ENCODE measurements at places on chromosomes 1 and 21. TPM values are rescaled to one million over a fixed set of nuclear protein-coding genes. Genes with fewer than 3 reads are reported as not detected.

- no peaks in the 10 kb centered on the region for H3K27me3 ChIP-seq
- no peak for DNase-seq
- no peak overlapping the region for H3K27ac ChIP-seq
- no peaks in the 10 kb centered on the region for H3K36me3 ChIP-seq
Measured at GRCh38 chr1:117670976-117671780, 65.3 kb downstream of the TENT5C start.

- H3K27me3 ChIP-seq, result no peaks in the 10 kb centered on the region
- peaks cover 9% of the 10 kb centered on the region for H3K36me3 ChIP-seq
- no peak overlapping the region for H3K4me3 ChIP-seq
- H3K4me1 ChIP-seq, result peaks cover 31% of the 10 kb centered on the region
- DNase-seq, result no peak
- H3K27ac ChIP-seq, result no peak overlapping the region
Measured at GRCh38 chr1:67761091-67761490, 72.2 kb downstream of the GNG12 start.

GRCh38 chr21:45937721-45938452 is 43.7 kb upstream of the COL6A1 start:
- H3K27me3 ChIP-seq, result no peaks in the 10 kb centered on the region
- H3K4me3 ChIP-seq, result no peak overlapping the region
- no peak for DNase-seq
- H3K27ac ChIP-seq, result no peak overlapping the region

DNA sequence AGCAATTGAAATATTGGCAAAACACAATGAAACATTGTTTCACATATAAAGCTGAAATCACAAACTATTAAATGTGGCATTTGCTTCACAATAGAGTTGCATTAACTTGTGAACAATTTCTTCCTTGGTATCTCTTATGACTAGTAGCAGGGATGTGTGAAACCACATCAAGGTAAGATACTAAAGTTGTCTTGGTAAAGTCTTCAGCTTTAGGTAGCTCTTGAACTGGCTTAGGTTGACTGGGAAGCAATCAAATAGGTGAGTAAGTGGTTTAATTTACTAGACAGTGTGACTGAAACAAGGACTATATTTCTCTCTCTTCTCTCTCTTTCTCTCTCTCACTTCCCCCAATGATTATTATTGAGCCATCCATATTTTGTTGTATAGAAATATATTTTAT is 141.5 kb upstream of the KCNK2 start:
- DNase-seq, result no peak
- H3K36me3 ChIP-seq, result no peaks in the 10 kb centered on the region
- H3K4me3 ChIP-seq, result no peak overlapping the region
- H3K27me3 ChIP-seq, result no peaks in the 10 kb centered on the region

GRCh38 chr1:42272920-42273319 is 62.1 kb downstream of the FOXJ3 start:
- DNase-seq, result no peak
- no peak overlapping the region for H3K27ac ChIP-seq
- no peaks in the 10 kb centered on the region for H3K4me1 ChIP-seq
- H3K27me3 ChIP-seq, result no peaks in the 10 kb centered on the region
- peaks cover 8% of the 10 kb centered on the region for H3K36me3 ChIP-seq

DNA sequence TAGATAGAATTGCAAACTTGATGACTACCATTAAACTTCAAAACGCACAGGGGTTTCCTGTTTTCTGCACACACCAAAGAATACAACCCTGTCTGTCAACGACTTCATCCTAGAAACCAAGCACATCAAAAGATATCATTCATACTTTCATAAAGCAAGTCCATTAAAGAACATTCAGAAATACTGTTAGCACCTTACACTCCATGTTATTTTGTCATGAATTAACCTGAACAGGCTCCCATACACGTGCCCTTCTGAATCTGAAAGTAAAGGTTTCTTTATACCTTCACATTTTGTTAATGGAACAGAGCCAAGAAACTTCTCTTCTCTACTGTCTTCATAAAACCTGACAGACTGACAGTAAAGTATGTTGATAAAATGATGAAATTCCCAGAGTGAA is 46.1 kb downstream of the PUM1 start:
- H3K4me3 ChIP-seq, result no peak overlapping the region
- H3K4me1 ChIP-seq, result no peaks in the 10 kb centered on the region
- H3K27me3 ChIP-seq, result no peaks in the 10 kb centered on the region
- peaks cover 33% of the 10 kb centered on the region for H3K36me3 ChIP-seq
- DNase-seq, result no peak
- no peak overlapping the region for H3K27ac ChIP-seq

DNA sequence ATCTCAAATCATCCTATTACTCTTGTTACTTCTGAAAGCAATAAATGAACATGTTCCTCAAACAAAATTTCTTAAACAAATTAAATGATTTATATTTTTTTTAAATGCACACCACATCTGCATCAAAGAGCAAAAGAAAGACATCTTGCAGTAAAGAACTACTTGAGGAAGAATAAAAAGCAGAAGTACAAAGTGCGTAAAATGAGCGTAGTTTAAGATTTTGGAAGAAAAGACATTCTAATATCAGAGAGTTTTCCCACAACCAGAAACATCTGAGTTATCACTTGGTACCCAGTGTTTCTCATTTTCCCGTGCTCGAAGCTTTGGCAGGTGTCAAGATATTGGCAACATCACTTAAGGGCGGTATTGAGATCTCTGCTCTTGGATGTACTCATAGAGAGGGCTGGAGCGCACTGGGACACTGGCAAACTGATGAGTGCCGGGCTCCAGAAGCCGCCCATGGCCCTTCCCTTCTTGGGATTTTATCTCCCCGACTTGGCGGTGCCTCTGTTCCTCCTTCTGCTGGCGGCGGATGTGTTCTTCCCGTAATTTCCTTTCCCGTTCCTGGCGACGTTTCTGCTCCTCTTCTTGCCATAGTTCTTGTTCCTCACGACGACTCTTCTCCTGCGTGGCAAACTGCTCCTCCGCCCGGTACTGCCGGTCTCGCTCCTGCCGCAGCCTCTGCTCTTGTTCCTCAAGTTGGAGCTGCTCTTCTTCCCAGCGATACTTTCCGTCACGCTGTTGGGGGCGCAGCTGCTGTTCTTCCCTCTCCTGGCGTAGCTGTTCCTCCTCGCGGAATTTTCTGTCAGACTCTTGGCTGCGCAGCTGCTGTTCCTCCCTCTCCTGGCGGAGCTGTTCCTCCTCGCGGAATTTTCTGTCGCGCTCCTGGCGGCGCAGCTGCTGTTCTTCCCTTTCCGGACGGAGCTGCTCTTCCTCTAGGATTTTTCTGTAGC is 7.9 kb downstream of the TCHH start:
- H3K27me3 ChIP-seq, result peaks cover 64% of the 10 kb centered on the region
- H3K4me3 ChIP-seq, result no peak overlapping the region
- DNase-seq, result no peak
- H3K27ac ChIP-seq, result no peak overlapping the region

DNA sequence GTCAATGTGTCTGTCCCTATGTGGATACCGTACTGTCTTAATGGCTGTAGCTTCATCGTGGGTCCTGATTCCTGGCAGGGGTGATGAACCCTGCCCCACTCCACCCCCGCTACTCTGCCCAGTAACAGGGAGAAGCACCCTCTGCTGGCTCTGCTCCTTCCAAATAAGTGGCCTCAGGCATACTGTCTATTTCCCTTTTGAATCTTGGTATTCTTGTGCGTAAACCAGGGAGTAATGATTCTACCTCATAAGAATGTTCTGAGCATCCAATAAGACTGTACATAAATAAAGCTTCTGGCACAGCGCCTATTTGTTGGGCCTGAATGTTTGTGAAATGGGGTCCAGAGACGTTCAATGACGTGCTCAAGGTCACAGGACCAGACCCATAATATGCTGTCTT is 35.2 kb upstream of the CTPS1 start:
- no peak overlapping the region for H3K4me3 ChIP-seq
- H3K27ac ChIP-seq, result peak overlapping the region; percentile 67
- H3K4me1 ChIP-seq, result peaks cover 20% of the 10 kb centered on the region
- H3K36me3 ChIP-seq, result no peaks in the 10 kb centered on the region

DNA sequence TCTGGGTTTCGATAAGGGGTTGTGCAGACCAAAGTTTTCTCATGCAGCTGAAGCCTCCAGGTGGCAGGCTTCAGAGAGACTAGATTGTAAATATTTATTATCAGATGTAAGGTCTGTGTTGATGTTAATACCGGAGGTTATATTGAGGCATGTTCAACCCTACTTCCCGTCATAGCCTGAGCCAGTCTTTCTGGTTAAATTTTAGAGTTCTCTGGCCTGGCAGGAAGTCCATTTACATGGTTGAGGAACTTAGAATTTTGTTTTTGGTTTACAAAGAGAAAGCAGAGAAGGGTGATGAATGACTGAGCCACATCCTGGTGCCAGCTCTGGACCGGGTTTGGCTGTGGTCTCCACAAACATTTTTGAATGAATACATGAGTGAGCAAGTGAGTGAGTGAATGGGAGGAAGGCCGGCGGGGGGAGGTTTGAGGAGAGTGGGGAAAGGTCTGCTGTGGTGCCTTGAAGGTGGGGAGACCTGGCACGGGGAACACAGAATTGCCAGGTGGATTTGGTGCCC is 218.5 kb downstream of the DISC1 start:
- H3K4me1 ChIP-seq, result peaks cover 8% of the 10 kb centered on the region
- H3K27ac ChIP-seq, result no peak overlapping the region
- H3K4me3 ChIP-seq, result no peak overlapping the region
- no peaks in the 10 kb centered on the region for H3K27me3 ChIP-seq

- H3K4me1 ChIP-seq, result peaks cover 20% of the 10 kb centered on the region
- no peak for DNase-seq
- no peaks in the 10 kb centered on the region for H3K27me3 ChIP-seq
- H3K4me3 ChIP-seq, result no peak overlapping the region
- no peaks in the 10 kb centered on the region for H3K36me3 ChIP-seq
Measured at GRCh38 chr1:246218686-246219085, 288.4 kb downstream of the SMYD3 start.

- H3K4me3 ChIP-seq, result no peak overlapping the region
- no peak for DNase-seq
- H3K36me3 ChIP-seq, result peaks cover 17% of the 10 kb centered on the region
- H3K27me3 ChIP-seq, result no peaks in the 10 kb centered on the region
Measured at GRCh38 chr1:176144526-176144925, 62.6 kb downstream of the COP1 start.

DNA sequence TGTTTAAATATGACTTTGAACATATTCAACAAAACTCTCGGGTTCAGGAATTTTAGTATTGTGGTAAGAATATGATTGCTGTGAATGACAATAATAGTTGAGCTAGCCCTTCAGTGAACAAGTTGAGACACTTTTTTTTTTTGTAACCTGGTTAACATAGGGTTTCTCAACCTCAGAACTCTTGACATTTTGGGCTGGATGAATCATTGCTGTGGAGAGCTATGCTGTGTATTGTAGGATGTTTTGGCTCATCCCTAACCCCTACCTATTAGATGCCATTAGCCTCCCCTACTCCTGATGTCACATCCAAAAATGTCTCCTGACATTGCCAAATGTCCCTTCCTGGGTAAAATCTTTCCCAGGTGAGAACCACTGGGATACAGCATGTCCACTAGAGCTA is 113.7 kb downstream of the RUNX1 start:
- H3K27ac ChIP-seq, result no peak overlapping the region
- peaks cover 67% of the 10 kb centered on the region for H3K4me1 ChIP-seq
- no peaks in the 10 kb centered on the region for H3K36me3 ChIP-seq
- H3K4me3 ChIP-seq, result no peak overlapping the region
- no peaks in the 10 kb centered on the region for H3K27me3 ChIP-seq
- DNase-seq, result no peak

DNA sequence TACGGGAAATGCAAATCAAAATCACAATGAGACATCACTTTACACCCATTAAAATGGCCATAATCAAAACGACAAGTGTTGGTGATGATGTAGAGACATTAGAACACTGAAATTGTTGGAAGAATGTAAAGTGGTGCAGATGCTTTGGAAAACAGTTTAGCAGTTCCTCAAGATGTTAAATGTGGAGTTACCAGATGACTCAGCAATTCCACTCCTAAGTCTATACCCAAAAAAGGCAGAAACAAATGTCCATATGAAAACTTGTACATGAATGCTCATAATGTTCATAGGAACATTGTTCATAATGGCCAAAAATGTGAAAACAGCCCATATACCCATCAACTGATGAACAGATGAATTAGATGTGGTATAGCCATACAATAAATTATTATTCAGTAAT is 267.4 kb downstream of the KCNH1 start:
- H3K27me3 ChIP-seq, result no peaks in the 10 kb centered on the region
- H3K27ac ChIP-seq, result no peak overlapping the region
- no peak overlapping the region for H3K4me3 ChIP-seq
- no peaks in the 10 kb centered on the region for H3K36me3 ChIP-seq

GRCh38 chr1:68320349-68320748 is 88.0 kb upstream of the WLS start:
- DNase-seq, result no peak
- H3K4me1 ChIP-seq, result peaks cover 23% of the 10 kb centered on the region
- no peak overlapping the region for H3K27ac ChIP-seq

DNA sequence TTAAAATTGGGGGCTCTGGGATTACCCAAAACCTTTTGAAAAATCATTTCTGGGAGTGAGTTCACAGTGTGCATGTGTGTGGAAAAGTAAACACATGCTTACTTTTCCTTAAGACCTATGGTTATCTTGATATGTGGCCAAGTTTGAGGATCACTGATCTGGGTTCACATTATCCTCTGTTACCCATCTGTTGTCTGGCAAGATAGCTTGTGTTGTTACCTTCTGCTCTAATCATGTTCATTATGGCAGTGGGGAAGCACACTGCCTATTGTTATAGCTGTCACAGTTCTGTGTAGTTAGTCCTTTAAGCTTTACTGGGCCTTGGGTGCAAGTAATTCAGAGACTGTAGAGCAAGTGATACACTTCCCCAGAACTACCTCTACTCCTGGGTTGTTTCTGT is 5.0 kb downstream of the CTBS start:
- no peaks in the 10 kb centered on the region for H3K27me3 ChIP-seq
- no peak for DNase-seq
- H3K36me3 ChIP-seq, result peaks cover 26% of the 10 kb centered on the region
- no peak overlapping the region for H3K4me3 ChIP-seq

DNA sequence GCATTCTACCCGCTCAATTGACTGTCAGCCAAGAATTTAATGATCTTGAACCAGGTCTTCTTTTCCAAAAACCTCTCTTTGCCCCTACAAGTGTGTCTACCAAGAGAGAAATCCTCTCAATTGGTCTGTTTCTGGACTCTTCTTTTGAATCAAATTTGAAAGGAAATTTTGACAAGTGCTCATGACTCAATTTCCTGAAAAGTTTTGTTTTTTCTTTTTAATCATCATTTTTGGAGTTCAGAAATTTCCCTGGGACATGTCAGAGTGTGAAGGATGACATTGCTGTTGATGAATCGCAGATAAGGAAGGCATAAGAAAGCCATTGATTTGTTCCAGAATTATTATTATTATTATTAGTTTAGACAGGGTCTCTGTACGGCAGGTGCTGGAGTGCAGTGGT is 88.2 kb upstream of the AKT3 start:
- no peak overlapping the region for H3K27ac ChIP-seq
- H3K36me3 ChIP-seq, result no peaks in the 10 kb centered on the region
- H3K4me3 ChIP-seq, result no peak overlapping the region
- peaks cover 15% of the 10 kb centered on the region for H3K4me1 ChIP-seq
- H3K27me3 ChIP-seq, result no peaks in the 10 kb centered on the region
- no peak for DNase-seq

NIBAN1 gene
- 51.8 TPM for total RNA-seq

GPR52 gene
- 0.24 TPM for total RNA-seq

PITHD1 gene
- 105 TPM for total RNA-seq

TSPEAR gene
- total RNA-seq, result not detected

MRPS15 gene
- total RNA-seq, result 63.1 TPM

WDR64 gene
- 0.24 TPM for total RNA-seq

LCE3E gene
- total RNA-seq, result not detected

IRF6 gene
- not detected for total RNA-seq

LAPTM5 gene
- not detected for total RNA-seq

VWA5B1 gene
- total RNA-seq, result not detected

PADI1 gene
- 1.5 TPM for total RNA-seq

KCNJ15 gene
- total RNA-seq, result not detected

RNU1-4 gene
- total RNA-seq, result 294 TPM

Measured in SJSA1 (cell line).